CD4-positive, alpha-beta T cell treated with Interleukin-10 for 1 hour (primary cell): ENCODE measurements at places on chromosomes 16 and 17.

DNA sequence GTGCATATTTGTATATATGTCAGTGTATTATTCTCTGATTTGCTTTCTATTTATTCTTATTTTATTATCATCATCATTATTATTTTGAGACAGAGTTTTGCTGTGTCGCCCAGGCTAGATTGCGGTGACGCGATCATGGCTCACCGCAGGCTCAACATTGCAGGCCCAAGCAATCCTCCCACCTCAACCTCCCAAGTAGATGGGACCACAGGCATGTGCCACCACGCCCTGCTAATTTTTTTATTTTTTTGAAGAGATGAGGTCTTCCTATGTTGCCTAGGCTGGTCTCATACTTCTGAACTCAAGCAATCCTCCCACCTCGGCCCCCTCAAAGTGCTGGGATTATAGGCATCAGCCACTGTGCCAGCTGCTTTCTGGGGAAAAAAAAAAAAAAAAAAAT, 8.4 kb upstream of the ARHGAP17 start:
- DNase-seq = no peak

DNA sequence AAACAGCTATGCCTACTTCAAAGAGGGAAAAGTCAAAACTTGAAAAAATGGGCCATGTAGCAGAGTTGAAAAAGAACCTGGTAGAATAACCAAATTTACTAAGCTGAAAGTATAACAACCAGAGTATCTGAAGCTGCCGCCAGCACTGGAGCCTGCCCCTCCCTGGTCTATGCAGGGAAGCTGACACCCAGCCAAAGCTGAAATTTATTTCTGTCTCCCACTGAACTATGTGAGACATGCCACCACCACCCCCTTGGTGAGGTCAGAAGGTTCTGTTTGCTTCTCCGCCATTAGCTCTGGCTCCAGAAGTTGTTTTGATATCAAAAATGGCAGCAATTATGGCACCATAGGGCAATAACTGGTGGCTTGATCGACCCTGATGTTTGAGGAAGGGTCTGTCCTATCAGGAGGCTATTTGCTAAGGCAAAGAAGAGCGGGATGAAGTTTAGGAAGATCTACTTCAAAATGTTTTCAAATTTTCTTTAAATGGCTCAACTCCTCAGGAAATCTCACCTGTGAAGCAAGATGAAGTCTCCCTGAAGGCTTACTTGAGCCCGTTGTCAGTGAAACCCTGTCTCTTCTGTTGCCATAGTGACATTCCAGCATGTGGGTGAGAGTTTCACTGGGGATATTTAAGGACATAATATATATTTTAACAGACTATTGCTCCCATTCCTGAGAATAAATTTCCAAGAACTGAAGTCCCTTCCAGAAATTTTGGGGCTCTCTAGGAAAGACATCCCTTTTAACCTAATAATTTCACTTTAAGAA, 122.0 kb downstream of the COPRS start:
- DNase-seq = no peak

DNA sequence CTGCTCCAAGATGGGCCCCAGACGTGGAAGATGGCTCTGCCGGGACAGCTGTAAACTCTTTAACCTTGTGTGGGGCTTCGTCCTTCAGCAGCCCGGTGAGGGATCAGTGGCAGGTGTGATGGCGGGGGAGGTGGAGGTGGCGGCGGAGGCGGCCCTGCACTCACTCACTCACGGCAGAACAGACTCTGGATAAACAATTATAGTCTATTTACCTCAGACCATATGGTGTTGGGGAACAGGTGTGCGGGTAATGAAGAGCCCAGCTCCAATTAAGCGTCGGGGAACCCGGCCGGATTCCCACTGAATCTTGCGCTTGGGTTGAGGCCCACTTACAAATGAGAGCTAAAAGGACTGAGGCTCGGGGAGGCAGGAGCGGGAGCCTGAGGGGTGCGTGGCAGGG, 104.3 kb upstream of the SDK2 start:
- no peak for DNase-seq

GRCh38 chr16:27429330-27429871, 27.4 kb downstream of the IL21R start:
- no peak for DNase-seq

DNA sequence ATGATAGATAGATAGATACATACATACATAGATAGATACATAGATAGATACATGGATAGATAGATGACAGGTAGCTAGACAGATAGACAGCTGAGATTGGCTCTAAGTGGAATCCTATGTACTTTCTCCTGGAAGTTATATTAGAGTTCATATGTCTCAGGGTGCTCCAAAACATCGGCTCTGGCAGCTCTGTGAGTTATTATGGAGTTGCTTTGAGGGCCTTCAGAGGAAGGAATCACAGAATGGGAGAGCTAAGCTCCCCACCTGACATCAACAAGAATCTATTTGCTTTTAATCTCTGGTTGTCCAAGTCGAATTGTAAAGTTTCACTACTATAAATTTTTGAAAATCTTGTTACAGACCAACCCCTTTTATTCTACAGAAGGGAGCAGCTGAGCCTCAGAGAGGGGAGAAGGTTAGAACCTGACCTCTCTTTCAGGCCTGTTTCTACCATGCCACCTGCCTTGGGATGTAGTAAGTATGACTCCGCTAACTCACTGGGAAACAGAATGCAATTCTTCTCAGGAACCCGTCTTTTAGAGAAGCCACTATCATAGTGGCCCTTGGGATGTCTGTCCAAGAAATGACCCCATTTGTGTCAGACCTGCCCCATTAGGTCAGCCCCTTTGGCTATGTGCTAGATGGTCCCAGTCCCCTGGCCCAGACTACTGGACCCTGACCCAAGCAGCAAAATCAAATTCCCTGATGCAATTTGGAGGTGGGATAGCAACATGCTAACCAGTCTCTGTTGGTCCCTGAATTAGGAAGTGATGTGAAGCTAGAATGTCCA, 18.3 kb downstream of the GP2 start:
- DNase-seq = no peak

DNA sequence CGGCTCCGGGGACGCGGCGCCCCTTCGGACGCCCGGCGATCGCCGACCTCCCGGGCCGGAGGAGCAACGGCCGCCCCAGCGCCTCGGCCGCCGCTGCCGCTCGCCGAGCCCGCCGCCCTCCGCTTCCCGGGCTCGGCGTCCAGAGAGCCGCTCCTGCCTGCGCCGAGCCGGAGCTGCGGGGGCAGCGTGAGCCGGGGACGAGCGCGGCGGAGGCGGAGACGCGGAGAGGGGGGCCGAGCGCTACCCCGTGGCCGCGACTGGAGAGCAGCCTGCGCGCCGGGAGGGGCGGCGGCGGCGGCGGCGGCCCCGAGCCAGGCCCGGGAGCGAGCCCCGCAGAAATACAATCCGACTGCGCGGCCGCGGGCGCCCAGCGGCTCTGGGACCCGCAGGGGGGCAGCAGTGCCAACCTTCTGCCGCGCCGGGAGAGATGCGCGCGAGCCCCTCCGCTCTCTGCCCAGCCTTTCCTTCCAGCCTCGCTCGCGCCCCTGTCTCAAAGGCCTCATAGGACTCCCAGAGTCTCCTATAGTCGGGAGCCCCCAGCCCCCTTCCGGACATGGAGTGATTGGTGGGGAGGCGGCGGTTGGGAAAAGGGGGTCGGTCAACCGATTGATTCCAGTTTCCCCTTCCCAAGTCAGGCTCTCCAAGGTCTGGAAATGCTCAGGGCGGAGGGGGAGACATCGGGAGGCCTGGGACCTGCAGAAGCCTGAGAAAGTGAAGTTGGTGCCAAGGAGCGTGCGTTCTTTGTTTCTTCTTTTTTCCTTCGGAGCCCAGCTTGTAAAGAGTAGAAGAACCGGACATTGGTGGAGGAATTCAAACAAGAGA, 1.0 kb upstream of the SDK2 start:
- DNase-seq = no peak

DNA sequence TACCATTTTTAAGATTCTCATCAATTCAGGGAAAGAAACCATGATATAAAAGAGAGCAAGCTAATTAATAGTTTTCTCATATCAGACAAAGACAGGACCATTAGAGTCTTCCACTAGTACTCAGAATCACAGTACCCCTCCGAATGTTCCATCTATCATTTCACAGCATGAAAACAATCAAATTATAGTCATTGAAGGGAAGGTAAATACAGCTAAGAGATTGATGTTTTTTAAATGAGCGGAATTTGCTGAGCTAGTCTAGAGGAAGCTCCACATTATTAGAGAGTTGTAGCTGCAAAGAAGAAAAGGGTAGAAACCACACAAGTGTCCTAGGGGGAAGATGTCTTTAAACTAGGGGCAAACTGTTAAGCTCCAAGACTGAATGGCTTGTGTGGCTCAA, 808.9 kb downstream of the CDH11 start:
- no peak for DNase-seq

DNA sequence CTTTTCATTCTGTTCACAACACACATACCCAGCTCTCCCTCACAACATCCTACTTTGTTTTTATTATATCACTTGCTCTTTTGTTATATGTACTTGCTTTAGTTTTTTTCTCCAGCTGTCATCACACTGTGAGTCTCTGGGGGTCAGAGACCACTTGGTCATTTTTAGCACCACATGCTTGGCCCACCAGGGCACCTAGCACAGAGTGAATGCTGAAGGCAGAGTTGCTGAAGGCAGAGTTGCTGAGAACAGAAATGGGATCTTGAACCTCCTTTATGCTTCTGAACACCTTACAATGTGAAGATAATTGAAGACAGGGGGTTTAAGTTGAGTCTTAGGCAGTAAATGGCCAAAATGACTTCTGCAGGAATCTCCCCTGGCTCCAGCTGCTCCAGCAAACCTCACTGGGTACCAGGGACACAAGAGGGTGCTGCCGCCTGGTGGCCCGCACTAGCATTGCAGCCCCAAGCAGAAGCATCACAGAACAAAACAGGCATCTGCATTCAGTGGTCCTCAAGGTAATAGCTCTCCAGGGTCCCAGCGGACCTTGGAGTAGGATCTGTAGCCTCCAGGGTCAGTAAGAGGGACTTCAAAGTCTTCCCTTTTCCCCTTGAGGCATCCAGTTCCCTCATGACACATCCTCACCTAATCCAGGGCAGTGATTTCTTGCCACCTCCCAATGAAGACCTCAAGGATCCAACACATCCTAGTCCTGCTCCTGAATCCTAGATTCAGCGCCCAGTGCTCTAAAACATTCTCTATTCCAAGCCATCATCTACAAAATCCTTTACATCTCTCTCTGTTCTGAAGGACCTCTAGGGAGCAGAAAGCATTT, 1972.6 kb downstream of the TP53TG3F start:
- no peak for DNase-seq

DNA sequence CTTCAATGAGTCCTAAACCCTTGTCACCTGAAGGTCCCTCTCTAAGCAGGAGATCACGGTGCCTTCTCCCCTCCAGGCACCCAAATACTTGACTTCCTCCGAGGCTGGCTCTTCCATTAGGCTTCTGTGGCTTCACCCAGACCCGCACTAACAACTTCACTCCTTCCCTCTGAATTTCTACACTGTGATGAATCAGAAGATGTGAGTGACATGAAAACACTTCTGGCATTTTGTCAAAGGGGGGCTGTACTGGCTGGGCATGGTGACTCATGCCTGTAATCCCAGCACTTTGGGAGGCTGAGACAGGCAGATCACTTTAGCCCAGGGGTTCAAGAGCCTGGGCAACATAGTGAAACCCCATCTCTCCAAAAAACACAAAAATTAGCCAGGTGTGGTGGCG, 72.6 kb upstream of the CNEP1R1 start:
- DNase-seq = no peak

DNA sequence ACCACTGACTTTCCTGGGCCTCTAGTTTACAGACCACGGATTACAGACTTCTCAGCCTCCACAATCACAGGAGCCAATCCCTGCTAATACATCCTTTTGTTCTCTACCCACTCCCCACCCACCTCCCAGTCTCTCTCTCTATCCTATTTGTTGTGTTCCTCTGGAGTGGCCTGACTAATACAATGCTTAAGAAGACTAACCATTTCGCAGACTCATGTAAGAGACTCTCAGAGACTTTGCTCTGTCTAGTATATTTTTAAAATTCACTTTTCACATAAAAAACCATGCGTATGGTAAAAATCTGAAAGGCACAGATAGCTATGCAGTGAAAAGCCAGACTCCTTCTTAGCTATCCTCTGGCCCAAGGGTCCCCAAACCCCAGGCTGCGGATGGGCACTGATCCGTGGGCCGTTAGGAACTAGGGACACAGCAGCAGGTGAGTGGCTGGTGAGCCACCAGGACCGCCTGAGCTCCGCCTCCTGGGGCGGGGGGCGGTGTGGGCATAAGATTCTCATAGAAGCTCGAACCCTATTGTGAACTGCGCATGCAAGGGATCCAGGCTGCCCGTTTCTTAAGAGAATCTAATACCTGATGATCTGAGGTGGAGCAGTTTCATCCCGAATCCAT, 7.6 kb downstream of the PIK3R6 start:
- no peak for DNase-seq

DNA sequence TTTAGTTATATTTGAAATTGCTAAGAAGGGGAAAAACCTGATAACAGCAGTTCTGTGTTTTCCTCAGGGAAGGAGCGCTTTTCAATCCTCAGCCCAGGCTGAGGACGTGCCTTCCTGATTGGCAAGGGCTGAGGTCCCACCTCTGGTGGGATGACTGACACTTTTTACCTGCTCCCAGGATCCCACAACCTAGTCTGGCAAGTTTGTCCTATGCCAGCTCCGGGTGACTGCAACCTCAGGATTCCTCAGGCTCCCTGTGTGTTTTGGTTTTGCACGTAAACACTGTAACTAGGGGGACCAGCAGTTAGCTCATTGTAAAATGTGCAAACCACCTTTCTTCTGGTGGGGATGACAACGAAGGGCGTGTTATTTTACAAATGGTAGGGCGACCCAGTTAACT, 7.5 kb downstream of the MARCHF10 start:
- DNase-seq = no peak

DNA sequence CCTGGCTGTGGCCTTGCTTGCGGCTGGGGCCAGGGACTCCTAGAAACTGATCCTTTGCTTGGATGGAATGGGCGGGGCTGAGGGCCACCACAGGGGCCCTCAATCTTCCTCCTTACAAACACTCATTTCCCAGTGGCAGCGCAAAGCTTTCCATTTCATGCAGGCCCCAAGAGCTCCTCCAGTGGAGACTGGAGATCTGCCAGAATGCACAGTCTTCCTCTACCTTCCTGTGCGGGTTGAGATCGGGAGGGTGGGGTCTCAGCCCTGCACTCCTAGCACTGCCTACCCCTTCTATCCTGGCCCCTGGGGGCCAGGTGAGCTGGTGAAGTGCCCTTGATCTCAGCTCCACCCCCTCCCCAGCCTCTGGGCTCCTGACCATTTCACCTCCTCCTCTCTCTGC, 1.7 kb downstream of the NRN1L start:
- DNase-seq = no peak

DNA sequence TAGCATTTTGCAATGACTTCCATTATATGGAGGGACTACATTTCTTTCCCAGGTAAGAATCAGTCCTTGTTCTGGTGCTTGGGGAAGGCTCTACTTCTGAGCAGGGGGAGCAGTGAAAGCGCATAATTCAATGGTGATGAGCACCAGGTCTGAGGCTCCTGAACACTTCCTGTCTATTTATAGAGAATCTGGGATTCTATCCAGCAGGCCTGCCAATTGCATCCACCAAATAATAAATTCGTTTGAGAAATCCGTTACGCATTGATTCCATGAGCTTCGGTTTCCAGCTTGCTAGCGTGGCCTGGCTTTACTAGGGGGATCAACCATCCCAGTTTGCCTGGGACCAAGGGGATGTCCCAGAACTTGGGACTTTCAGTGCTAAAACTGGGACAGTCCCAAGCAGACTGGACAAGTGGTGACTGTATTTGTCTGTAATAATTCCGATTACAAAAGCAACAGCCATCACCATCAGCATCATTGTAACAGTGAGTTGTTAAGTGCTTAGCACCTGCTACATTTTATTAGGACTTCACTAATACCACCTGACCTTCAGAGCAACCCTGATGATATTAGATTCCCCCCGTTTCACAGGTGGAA, 349.9 kb downstream of the MAF start:
- DNase-seq = no peak
